NCI-H82 (cell line): ENCODE measurements at places on chromosomes 12 and 14.
A peak's percentile ranks its signal among the peaks of the same experiment; 100 is the strongest.

- DNase-seq = no peak
These were observed 505.0 kb downstream of the SLC16A7 start for GRCh38 chr12:60100852-60101251.

- DNase-seq = no peak
These were observed 13.3 kb upstream of the VRK1 start for GRCh38 chr14:96783915-96784224.

DNA sequence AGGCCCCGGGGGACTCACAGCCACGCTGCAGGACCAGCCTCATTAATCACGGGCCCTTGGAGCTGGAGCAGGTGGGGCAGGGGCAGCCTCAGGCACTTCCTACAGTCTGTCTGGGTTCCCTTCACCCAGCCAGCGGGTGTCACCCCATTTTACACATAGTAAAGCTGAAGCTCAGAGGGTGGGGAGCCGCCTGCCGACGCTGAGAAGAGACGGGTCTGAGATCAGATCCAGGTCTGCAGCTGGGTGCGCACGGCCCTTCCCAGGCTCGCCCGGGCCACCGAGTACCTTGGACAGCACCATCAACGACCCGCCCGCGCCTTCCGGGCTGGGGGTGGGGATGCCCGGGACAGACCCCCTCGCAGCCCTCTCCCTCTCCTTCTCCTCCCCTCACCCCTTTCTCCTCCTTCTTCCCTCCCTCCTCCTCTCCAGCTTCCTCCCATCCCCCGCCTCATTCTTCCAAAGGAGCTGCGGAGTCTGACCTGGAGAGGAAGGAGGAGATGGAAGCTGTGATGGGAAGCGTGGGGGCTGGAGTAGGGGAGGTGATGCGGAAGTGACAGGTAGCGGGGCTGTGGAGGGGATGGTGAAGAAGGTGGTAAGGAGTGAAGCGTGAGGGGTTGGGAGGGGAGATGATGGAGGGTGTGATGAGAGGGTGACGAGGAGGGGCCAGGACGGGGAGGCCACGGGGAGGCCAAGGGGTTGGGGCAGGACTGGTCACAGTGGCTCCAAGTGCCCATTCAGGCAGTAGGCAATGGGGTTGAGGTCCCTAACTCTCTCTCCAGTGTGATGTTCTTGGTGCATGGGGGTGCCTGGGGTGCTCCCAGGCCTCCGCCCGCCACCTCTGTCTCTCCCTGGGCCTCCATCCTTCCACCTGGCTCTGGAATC lies 8.8 kb downstream of the DTX1 start:
- DNase-seq = peak; percentile 67

DNA sequence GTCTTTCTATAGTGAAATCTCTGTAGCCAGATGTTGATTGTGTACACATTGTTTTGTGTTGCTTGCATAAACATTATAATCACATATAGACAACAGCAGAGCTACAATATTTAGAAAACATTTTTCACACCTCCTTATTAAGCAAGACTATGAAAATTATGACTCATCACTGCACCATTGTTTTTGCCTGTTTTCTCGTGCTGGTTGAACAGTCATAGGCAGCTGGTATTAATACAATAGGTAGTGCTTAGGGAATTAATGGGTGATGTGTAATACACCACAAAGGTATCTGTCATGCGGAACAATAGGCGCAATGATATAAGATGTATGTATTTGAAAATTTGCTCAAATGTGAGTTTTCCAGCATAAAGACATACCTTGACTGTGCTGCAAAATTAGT lies 449.3 kb downstream of the FOXG1 start:
- no peak for DNase-seq

GRCh38 chr12:96040305-96041133 lies 5.1 kb upstream of the LTA4H start:
- DNase-seq = no peak

- DNase-seq = no peak
These were observed 18.0 kb downstream of the NIN start for GRCh38 chr14:50812856-50813543.

DNA sequence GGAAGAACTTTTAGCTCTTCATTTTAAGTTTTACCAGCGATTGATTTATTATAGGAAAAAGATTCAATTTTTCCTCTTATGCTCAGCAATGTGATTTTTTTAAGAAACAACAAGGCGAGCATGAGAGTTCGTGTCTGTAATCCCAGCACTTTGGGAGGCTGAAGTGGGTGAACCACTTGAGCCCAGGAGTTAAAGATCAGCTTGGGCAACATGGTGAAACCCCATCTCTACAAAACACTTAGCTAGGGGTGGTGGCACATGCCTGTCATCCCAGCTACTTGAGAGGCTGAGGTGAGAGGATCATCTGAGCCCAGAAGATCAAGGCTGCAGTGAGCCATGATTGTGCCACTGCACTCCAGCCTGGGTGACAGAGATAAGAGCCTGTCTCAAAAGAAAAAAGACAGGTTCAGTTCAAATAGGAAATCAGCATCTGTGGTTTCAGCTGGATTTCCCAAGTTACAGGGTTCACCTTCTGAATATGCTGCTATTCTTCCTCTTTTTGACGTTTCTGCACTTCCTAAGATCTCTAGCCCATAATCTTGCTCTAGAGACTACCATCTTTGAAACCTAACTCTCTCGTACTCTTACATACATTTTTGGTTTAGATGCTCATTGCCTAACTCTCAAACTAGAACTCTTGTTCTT lies 274.7 kb downstream of the SEC23A start:
- DNase-seq = no peak

DNA sequence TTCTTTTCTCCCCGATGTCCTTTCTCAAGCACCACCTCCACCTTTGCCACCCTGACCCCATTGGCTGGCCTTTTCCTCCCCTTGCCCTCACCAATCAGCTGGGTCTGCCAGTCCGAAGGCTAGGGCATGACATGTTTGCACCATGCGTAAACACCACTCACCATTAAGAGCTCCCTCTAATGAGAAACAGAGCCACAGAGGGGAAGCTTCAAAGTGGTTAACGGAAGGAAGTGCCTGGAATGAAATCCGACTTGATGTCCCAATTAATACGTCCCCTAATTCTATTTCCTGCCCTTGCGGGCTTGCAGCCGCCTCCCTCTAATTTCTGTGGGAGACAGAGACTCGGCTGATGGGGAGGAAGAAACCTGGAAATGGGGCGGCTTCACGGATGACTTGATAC lies 318.5 kb upstream of the TBX3 start:
- DNase-seq = no peak

DNA sequence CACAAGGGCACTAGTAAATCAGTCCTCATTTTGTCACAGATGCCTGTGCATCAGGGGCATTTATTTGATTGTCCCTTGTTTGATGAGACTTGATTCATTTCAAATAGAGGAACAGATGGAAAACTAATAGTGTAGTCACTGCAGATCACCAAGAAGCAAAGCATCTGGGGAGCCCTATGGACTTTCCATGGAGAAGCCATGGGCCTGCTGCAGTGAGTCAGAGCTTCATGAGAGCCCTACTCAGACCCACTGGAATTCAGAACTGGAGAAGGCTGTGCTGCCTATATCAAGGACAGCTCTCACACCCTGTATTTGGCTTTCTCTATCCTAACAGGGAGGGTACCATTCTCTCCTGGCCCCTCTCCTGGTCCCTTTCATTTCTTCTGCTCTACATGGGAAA lies 126.2 kb downstream of the GRIP1 start:
- DNase-seq = no peak

DNA sequence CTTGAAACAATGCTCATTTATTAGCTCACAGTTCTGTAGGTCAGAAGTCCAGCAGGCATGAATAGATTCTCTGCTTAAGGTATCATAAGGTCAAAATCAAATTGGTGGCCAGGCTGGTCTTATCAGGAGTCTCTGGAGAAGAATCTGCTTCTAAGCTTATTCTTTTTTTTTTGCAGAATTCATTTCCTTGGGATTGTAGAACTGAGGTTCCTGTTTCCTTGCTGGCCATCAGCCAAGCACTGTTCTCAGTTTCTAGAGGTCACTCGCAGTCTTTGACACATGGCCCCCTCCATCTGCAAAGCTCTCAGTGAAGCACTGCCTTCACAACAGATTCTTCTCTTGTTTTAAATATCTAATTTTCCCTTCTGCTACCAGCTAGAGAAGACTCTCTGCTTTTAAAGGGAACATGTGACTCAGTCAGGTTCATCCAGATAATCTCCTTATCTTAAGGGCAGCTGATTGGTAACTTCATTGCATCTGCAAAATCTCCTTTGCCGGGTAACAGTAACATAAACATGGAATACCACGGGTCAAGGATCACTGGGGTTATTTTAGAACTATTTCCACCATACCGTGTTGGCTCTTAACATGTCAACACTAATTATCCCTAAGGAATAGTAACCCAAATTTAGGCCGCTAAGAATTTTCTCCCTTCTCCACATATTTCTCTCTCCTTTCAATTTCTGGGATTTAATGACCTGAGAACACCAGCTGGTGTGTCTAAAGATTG lies 25.3 kb downstream of the RHOJ start:
- DNase-seq = peak; percentile 22

GRCh38 chr12:130601327-130601726 lies 114.8 kb downstream of the RIMBP2 start:
- DNase-seq = peak; percentile 85

GRCh38 chr12:24480766-24481449 lies 468.0 kb downstream of the BCAT1 start:
- DNase-seq = no peak

DNA sequence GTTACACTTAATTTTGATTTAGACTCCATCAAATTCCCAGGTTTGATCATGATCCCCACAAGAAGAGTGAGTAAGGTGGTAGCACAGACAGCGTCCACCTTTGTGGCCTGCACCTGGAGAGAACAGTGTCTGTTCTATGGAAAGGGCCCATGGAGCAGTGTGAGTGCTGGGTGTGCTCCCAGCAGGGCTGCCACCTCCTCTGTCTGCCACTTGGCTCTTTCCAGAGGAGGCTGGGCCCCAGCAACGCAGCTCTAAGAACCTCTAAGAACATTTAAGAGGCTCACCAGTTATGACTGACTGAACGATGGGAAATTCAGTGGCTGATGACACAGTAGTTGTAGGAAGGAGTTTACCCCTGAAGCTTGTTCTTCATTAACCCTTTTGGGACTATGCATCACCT lies 17.3 kb downstream of the VDR start:
- DNase-seq = no peak

DNA sequence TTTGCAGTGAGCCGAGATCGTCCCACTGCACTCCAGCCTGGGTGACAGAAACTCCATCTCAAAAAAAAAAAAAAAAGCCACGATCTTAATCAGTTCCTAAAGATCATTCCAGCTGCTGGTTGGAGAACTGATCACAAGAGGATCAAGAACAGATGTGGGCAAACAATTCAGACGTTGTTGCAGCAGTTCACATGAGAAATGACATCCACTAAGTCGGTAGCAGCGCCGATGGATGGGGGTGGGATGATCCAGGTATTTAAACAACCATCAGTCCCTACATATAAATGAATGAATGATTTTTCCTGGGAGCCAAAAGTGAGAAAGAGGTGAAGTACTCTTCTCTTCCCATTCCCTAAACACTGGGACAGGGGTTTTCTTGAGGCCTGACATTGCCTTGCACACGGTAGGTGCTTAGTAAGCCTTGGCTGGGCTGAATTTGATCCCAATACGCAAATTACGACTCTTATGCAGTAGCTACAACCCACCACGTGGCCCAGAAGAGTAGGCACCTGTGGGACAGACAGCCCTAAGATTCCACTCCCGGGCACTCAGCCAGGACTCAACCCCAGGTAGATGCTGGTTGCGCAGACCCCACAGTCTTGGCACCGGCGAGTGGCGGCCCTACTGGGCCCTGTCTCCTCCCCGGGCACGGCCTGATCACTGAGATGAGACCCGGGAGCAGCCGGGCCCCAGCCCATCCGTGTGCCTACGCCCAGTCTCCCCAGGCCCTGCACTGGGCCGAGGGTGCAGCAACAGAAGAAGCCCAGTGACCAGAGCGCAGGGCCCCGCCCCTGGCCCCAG lies 565 bp downstream of the SPRYD3 start:
- DNase-seq = peak; percentile 67

- no peak for DNase-seq
These were observed 70.0 kb upstream of the SRSF5 start for GRCh38 chr14:69696633-69697557.

- no peak for DNase-seq
These were observed 436.6 kb downstream of the FUT8 start for GRCh38 chr14:65849091-65849490.

GRCh38 chr14:98296895-98297294 lies 975.1 kb downstream of the BCL11B start:
- no peak for DNase-seq

- peak; percentile 41 for DNase-seq
These were observed 1.5 kb downstream of the KIF21A start for GRCh38 chr12:39441189-39441962.

DNA sequence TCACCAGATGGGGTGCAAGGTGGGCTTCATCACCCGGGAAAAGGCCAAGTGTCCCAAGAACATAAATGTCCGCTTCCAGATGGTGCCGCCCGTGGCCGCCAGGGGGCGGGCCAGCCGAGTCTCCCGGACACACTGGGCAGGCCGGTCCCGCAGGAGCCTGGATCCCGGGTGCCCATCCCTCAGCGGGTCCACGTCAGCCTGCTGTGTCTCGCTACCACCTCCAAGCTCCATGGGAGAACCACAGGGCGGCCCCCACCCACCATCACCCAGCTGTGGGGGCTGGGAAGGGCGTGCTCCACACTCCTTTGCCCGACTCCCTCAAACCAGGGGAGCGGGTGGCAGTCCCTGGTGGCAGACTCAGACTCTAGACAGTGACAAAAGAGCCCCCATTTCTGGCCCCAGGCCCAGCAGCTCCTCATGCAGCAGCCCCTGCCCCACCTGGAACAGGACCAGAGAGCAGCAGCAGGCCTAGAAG lies 22.0 kb upstream of the NUDT14 start:
- DNase-seq = peak; percentile 68

DNA sequence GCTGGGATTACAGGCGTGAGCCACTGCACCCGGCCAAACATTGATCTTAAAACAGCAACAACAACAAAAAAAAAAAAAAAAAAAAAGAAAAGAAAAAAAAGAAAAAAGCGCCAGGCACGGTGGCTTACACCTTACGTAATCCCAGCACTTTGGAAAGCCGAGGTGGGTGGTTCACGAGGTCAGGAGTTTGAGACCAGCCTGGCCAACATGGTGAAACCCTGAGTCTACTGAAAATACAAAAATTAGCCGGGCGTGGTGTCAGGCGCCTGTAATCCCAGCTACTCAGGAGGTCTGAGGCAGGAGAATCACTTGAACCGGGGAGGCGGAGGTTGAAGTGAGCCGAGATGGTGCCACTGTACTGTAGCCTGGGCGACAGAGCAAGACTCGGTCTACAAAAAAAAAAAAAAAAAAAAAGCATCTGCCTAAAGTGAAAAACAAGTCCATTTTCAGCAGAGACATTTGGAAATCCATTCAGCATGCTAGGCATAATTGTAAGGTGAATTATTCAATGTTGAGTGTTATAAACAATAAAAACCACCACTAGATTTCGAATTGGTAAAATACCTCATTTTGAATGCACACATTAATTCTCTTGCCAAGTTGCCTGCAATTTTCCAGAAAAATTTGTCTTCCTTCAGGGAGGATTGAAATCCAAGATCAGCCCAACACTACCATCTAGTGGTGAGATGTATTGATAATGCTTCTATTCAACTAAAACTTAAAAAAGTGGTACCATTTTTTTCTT lies 8.0 kb upstream of the CERS5 start:
- peak; percentile 88 for DNase-seq

GRCh38 chr12:14968478-14968877 lies 4.4 kb upstream of the PDE6H start:
- DNase-seq = peak; percentile 73

GRCh38 chr12:122981036-122981471 lies 573 bp downstream of the ARL6IP4 start:
- no peak for DNase-seq

- DNase-seq = peak; percentile 39
These were observed 147.4 kb downstream of the EFCAB11 start for GRCh38 chr14:89807151-89807550.

- no peak for DNase-seq
These were observed 17.0 kb downstream of the SLC4A8 start for GRCh38 chr12:51441583-51441982.
